ENCODE measurements at places on chromosomes 7 and 10. TPM values are rescaled to one million over a fixed set of nuclear protein-coding genes. Genes with fewer than 3 reads are reported as not detected.

Gene BBS9
- 4.1 TPM for polyA plus RNA-seq

DNA sequence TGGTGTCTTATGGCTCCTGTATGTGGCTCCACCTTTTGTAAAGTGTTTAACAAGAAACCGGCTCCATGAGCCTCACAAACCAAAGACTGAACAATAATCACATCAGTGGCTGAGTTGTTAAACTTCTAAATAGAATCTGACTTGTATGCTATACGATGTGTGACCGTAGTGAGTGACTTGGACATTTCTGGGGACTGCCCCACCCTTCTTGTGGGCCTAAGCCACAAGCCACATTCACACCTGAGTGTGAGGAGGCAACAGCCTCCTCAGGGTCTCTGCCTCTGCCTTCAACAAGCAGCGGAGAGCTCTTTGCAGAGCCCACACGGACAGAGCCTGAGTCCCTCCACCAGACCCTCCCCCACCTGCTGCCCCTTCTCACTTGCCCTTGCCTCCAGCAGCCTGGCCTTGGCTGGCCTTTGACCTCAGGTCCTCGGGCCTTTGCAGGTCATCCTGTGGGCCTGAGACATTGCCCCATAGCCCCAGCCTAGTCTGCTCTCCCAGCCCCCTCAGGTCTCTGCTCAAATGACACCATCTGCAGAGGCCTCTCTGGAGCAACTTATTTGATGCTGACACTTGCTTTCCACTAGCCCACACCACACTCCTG, 156.8 kb upstream of the TNS3 start:
- DNase-seq: no peak

Gene CFTR
- 0.09 TPM for polyA plus RNA-seq

Gene TFPI2
- 8.5 TPM for polyA plus RNA-seq

- DNase-seq: no peak
Observed at GRCh38 chr7:83427884-83428283, 221.1 kb downstream of the SEMA3E start.

- DNase-seq: no peak
Observed at GRCh38 chr7:159141167-159141566, 3.5 kb downstream of the VIPR2 start.

Gene DNAH11
- polyA plus RNA-seq: 0.37 TPM

- no peak for DNase-seq
Observed at GRCh38 chr10:68153473-68154210, 44.4 kb downstream of the MYPN start.

Gene PRLHR
- not detected for polyA plus RNA-seq

Gene TMEM236
- polyA plus RNA-seq: 0.13 TPM

Gene TRIM50
- 0.04 TPM for polyA plus RNA-seq
